Fibroblast of skin of abdomen (primary cell): ENCODE measurements at places on chromosomes 5 and 9.

GRCh38 chr5:74538206-74538661 is 102.3 kb downstream of the ENC1 start:
- DNase-seq, result peak; percentile 72

GRCh38 chr9:124768750-124769548 is 2.2 kb downstream of the NR6A1 start:
- no peak for DNase-seq

- DNase-seq, result no peak
These were observed 78.3 kb downstream of the MAMDC2 start for GRCh38 chr9:70121818-70122436.

GRCh38 chr5:34564710-34565235 is 91.4 kb upstream of the RAI14 start:
- DNase-seq, result peak; percentile 9

- DNase-seq, result no peak
These were observed 124.3 kb downstream of the TTC39B start for GRCh38 chr9:15182730-15183129.

GRCh38 chr9:6703898-6704639 is 53.7 kb upstream of the KDM4C start:
- peak; percentile 83 for DNase-seq

GRCh38 chr9:91775011-91775707 is 174.9 kb downstream of the ROR2 start:
- peak; percentile 57 for DNase-seq

GRCh38 chr5:2378976-2379375 is 372.5 kb downstream of the IRX2 start:
- no peak for DNase-seq

- peak; percentile 35 for DNase-seq
These were observed 88.5 kb downstream of the NDFIP1 start for GRCh38 chr5:142197098-142197497.

DNA sequence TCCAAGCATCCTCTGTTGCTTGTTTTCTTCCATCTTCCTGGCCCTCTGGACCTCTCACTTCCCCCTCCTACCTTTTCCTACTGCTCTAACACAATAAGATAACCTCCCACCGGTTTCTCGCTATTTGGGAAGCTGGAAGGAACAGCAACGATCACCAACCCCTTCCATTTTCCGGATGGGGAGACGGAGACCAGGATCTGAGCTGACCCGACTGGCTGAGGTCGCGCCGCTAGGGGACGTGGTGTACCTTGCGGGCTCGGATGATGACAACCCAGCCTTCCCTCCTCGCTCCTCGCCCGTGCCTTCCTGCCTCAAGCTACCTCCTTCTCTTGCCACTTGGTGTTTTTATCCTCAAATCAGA is 1.9 kb downstream of the LPAR1 start:
- DNase-seq, result peak; percentile 58

DNA sequence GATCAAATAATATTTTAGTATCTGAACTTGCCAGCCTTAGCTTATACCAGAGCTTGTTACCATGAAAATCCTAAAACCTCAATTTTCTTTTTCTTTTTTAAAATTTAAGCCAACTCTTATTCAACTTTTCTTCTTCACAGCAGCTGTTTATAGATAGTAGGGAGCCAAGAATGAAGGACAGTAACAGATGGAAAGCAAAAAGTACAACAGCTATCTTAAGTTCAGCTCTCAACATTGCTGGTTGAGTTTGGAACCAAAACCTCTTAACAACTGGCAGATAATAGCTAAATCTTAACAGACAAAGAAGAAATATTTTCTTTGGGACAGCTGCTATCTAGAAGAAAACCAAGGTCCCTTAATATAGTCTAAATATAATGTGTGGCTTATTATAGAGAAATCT is 74.7 kb downstream of the PJA2 start:
- DNase-seq, result no peak

DNA sequence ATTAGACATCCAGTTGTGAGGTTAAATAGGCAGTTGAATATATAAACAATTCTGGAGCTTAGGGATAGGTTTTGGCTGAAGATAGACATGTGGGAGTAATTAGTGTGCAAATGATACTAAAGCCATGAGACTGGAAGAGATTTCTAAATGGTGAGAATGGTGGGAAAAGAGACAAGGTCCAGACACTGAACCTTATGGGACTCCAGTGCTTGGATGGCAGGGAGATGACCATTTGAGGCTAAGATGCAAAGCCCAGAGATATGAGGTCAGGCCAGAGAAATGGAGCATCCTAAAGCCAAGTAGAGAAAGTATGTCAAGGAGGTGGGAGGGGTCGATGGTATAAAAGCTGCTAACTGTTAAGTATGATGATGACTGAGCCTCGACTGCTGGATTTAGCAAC is 115.6 kb downstream of the SEMA5A start:
- DNase-seq, result no peak

DNA sequence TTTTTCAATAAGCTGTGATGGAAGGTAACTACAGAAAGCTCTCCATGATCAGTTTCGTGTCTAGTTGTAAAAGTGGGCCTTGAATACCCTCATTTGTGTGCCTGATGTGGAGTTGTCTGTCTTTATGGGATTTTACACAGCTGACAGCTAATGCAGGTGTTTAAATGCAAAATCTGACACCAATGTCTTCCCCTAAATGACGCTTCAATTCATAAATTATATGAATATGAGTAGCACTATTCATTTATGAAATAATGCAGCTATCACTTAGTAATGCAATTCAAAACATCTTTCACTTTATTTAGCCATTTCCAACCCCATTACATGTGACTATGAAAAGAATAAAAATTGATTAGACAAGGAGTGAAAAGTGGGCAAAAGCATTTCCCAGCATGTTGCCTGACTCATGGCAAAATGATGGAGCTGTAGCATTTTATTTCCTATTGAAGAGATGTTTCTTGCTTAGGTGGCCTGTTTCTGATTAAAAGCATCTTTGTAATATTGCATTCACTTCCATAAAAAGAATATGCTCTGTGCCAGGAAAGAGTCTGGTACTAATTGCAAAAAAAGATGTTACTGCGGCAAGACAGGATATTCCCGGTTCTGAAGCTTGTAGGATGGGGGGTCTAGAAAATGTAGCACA is 116.7 kb upstream of the HAPLN1 start:
- DNase-seq, result peak; percentile 82

GRCh38 chr9:130931508-130932254 is 7.4 kb downstream of the FIBCD1 start:
- no peak for DNase-seq

DNA sequence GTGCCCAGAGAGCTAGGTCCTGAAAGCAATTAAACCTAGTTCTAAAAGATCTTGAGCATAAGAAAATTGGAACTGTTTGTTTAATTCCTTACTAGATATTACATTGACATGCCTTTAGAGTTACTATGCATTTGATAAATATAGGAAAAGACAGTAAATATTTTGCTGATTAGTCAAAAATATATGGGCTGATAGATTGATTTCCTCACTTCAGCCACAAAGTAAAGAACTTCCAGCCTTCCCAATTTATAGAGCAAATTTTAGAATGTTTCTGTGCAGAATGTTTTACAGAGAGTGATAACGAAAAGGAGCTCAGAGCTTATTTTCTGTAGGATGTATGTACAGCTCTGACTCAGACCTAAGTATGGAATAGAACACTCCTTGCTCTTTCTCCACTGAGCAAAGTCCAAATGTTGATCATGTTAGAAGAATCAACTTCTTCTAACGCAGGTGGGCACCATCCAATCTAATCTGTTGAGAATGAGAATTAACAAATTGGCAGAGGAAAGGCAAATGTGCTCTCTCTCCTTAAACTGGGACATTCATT is 72.9 kb upstream of the PAM start:
- peak; percentile 57 for DNase-seq

DNA sequence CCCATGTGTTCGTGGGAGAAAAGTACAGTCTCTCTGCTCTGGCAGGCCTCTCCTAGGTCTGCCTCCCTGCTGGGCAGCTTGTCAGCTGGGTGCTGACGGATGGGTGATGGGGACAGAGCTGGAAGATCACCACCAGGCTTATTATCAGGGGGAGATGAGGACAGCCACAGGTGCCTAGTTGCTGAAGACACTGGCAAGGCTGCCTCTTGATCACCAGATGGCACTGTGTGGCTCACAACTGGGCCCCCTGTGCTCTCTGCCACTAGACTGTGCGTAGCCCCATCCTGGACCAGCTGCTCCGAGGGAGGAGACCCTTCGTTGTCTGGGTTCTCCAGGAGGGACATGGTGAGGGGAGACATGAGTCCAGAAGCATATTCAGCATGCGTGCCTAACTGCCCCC is 73.0 kb downstream of the KIF24 start:
- no peak for DNase-seq

DNA sequence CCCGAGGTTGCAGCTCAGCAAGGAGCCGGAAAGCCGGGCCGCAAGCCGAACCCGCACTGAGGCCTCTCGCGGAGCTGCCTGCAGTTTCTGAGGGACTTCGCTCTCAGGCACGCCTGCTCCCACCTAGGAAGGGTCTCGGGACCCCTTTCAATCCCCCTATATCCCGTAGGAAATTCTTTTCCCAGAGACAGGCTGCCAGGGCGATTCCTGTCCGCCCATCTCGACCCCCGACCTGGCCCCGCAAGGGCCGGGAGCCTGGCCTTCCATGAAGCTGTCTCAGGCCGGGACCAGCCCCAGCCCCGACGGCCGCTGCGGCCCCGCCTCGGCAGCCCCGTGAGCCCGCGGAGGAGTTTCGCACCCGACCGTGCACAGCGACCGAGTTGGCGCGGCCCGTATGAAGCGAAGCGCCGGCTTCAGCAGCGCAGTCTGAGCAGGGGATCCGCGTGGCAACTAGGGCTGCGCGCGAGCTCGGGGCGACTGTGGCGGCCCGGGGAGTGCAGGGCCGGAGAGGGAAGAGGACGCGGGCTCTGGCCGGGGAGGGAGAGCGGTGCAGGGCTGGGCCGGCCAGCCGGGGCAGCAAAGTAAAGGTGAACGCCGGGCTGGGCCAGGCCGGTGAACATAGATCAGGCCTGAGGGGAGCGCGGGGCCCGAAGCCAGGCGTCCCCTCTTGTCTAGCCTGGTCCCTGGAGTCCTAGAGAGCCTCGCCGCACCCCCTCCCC is 977 bp upstream of the PRDM12 start:
- no peak for DNase-seq

- DNase-seq, result peak; percentile 51
These were observed 108.6 kb upstream of the CDKN2B start for GRCh38 chr9:22117511-22118384.

DNA sequence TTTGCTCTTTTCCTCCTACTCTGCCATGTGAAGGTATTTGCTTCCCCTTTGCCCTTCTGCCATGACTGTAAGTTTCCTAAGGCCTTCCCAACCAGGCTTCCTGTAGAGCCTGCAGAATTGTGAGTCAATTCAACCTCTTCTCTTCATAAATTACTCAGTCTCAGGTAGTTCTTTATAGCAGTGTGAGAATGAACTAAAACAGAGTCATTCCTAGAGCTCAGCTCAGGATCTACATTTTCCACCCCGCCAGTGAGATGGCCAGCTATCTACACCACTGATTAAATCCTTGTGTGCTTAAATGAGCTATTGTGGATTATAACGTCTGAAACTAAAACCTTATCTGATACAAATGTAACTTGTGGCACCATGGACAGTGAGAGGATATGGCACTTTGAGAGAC is 55.0 kb downstream of the FRMD3 start:
- DNase-seq, result no peak

GRCh38 chr5:35790457-35790822 is 66.3 kb upstream of the IL7R start:
- DNase-seq, result no peak

- no peak for DNase-seq
These were observed 8.9 kb downstream of the LARS1 start for GRCh38 chr5:146173597-146173996.

DNA sequence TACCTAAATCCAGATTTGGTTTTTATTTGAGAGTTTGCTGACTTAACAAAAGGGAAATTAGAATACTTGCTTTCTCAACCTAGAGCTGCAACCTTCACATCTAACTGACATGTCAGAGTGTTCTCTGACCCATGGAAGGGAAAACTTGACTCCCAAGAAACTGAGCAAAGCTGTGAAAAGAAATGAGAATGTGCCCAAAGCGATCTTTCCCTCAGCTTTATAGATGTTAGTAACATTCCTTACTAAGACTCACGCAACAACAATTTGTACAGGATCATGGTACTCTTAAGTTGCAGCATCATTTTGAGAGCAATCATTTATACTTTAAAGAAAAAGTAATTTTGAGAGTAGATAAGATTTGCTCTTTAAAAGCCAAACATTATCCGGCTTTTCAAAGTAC is 117.0 kb upstream of the FBXL7 start:
- no peak for DNase-seq

GRCh38 chr5:74404574-74405508 is 235.7 kb downstream of the ENC1 start:
- DNase-seq, result no peak

DNA sequence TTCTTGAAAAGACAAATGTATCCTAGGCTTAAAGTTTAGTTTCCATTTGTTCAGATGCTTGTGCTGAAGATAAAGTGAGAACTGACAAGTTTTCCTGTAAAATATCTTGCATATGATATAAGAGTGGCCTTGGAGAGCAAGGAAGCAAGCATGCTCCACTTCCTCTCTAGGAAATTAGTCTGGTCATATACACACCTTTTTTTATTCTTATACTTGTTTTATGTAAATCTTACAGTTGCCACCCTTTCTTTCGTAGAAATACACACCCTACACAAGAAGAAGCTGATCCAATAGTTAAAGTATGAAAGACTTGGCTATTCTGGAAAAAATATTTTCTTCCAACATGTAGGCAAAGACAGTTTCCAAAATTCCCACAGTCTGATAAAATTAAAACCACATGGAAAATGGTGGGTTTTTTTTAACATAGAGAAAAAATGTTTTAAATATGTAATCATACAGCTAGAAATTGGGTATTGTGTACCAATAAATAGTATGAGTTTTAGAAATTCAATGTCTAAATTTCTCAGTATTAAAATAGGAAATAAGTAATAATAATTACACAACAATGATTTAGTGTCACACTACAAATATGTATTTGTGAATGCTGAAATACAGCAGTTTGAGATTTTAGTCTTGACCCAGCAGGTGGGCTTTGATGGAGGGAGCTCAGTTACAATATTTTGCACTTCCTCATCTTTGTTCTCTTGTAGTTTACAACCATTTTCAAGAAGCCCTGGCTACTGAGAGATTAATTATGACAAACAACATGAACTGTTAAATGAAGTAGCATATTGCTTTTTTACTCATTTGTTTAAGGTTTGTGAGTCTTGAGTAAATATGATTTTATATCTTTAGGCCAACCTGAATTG is 185.7 kb upstream of the GNA14 start:
- DNase-seq, result peak; percentile 47

DNA sequence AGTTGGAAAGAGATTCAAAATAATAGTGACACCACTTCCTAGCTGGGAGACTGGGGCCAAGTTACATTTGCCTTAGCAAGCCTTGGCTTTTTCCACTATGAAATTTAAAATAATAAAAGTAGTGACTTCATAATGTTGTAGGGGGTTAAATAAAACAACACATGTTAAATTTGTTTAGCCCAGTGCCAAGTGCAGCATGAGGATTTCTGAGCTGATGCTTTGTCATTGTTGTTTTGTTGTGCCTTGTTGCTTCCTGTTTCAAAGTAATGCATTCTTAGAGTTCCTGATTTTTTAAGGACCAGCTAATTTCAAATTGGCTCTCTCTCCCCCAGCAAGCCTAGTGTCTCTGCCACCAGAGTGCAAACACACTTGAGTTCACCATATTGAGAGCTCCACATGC is 270.7 kb upstream of the PAPPA start:
- no peak for DNase-seq
